ENCODE measurements at places on chromosomes 13 and 19. TPM values are rescaled to one million over a fixed set of nuclear protein-coding genes. Genes with fewer than 3 reads are reported as not detected.

The VPS36 gene
- polyA plus RNA-seq, result 52.4 TPM

The OR10H1 gene
- 0.06 TPM for polyA plus RNA-seq

The SYNE4 gene
- 12.4 TPM for polyA plus RNA-seq

The CXCL17 gene
- polyA plus RNA-seq, result not detected

The ZBTB32 gene
- not detected for polyA plus RNA-seq

The FFAR1 gene
- 0.22 TPM for polyA plus RNA-seq

The ZNF235 gene
- polyA plus RNA-seq, result 10.2 TPM

The PSPN gene
- 2.7 TPM for polyA plus RNA-seq

The NUFIP1 gene
- 12.0 TPM for polyA plus RNA-seq

The CCDC169 gene
- 5.9 TPM for polyA plus RNA-seq

The TUBA3C gene
- not detected for polyA plus RNA-seq

The KLK14 gene
- 0.15 TPM for polyA plus RNA-seq

The DACT3 gene
- polyA plus RNA-seq, result 28.6 TPM

The C19orf47 gene
- 10.2 TPM for polyA plus RNA-seq

The KASH5 gene
- 0.21 TPM for polyA plus RNA-seq

The NKPD1 gene
- 0.10 TPM for polyA plus RNA-seq

The RCBTB2 gene
- 51.6 TPM for polyA plus RNA-seq

The MAP4K1 gene
- 3.5 TPM for polyA plus RNA-seq

The TMIGD2 gene
- 0.44 TPM for polyA plus RNA-seq

The ZNF229 gene
- 13.2 TPM for polyA plus RNA-seq

The OR7C1 gene
- 0.06 TPM for polyA plus RNA-seq

The ZNF8 gene
- polyA plus RNA-seq, result 6.9 TPM

The DCT gene
- 0.24 TPM for polyA plus RNA-seq

The ZNF155 gene
- polyA plus RNA-seq, result 16.7 TPM

Data from right renal pelvis (tissue), 4 donors.